ENCODE measurements at places on chromosomes 2 and 18.

GRCh38 chr2:170812710-170813600, 3.7 kb upstream of the GAD1 start:
- no peak for DNase-seq

DNA sequence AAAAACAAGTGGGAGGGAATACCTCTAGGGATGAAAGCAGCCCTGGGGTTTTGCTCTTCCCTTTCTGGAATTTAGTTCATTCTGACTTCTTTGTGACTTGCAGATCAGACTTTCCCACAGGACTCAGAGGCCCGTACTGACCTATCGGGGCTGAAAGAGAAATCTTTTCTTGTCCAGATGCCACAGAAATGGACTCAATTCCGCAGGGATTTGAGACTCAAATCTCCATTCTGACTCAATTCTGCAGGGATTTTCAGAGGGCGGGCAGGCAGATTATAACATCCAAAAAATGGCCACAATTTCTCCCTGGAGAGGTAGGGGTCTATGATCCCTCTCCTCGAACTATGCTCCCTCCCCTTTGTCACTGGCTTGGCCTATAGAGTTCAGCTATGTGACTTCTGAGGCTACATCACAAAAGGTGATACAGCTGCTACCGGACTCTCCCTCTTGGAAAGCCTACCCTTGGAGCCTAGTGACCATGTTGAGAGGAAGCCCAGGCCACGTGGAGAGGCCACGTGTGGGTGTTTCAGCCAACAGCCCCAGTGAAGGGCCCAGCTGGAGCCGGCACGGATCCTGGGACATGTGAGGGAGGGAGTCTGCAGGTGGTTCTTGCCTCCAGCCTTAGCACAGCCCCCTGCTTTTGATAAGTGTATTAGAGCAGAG, 4.8 kb upstream of the EFHD1 start:
- no peak for DNase-seq

DNA sequence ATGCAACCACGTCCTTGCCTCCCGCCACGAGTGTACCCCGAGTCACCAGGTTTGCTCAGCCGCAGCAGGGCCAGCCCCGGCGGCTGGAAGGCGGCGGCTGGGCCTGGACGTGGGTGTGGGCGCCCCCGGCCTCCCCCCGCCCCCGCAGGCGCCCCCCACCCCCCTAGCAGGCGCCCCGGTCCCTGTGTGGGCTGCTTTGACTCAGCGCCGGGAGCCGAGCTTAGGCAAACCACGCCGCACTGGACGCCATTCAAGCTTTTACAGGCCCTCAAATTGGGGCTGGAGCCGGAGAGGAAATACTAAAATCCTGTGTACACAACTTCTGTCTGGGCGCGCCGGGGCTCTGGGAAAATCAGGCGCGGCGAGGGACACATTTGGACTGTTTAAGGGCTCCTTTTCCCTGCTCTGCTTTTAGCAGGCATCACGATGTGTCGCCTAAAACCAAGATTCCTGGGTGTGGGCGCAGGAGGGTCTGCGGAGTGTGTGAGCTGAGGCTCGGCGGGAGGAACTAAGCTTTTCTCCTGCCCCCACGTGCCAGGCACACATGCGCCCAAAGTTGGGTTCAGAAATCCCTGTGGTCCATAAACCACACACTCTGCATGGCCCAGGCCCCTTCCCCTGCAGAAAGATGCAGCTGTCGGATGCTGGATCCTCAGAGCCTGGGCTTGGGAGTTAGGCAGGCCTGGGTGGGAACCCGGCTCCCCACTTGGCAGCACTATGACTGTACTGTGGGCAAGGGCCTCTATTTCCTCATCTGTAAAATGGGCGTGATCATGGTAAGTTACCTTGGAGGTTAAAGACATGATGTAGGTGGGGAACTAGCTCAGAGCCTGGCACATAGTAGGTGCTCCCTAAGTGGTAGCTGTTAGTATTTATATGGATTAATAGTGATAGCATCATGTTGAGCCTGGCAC, 57.6 kb downstream of the ATOH8 start:
- no peak for DNase-seq

DNA sequence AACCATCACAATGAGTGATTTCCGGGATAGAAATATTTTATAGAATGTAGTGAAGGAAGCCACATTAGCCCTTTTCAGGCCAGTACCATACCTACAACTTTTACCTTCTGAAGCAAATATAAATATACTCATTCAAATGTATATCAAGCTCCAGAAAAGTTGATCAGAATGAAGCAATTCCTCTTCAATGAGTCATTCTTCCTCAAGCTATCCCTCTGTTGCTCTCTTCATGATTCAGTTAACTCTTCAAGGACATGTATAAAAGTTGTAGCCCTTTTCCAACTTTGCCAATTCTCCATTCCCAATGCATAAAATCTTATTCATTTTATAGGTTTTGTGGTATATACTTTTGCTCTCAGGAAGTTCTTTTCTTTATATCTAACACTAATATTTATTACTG, 242.1 kb upstream of the RGPD4 start:
- DNase-seq, result no peak

DNA sequence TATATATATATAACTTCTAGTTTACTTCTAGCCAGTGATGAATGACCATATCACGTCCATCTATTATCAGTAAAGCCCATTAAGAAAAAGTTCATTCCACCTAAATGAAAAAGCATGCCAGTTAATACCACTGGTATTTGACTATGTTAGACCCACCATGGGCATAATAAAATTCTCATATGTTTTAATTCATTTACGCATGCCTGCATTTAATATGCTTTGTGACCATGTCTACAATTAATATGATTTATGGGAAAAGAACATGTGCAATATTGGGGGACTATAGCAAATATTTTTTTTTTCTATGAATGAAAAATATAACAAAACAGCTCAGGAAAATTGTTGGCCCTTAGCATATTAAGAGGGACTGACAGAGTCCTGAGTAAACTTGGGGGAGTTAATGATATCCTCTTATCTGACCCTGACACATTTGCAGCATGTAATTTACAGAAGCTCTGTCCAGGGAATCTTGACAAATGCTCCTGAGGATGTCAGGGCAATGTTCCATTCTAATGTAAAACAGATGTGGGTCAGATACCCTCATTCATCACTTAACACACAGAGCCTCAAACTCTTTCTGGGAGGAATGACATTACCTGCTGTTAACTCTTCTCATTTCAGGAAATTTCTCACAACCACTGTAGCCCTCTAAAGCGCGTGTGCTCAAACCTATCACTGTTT, 90.6 kb downstream of the PAX3 start:
- DNase-seq, result no peak

- DNase-seq, result no peak
Measured at GRCh38 chr2:222709191-222709891, 37.9 kb downstream of the MOGAT1 start.

DNA sequence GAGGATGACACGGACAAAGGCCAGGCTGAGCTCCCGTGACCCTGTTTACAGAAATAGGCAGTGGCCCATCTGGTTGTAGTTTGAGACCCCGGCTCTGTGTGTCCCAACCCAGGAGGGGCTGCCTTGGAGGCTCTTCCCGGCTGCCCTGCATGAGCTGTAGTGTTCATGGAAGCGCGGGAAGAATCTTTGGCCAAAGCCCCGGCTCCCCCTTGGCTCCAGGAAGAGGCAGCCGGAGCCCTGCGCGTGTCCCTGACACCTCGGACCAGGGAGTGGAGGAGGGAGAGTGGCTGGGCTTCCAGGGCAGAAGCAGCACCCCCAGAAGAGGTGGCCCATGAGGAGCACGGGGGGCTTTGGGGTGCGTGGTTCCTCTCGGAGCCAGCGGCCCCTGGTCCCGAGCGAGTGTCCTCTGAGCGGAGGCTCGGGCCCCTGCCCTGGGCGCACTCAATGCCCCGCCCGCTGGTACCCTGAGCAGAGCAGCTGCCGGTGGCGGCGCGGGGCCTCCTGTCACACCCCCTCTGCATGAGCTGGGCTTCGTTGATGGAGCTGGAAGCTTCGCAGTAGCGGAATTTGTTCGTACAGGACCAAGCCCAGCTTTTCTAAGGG, 21.7 kb downstream of the GPR35 start:
- no peak for DNase-seq

DNA sequence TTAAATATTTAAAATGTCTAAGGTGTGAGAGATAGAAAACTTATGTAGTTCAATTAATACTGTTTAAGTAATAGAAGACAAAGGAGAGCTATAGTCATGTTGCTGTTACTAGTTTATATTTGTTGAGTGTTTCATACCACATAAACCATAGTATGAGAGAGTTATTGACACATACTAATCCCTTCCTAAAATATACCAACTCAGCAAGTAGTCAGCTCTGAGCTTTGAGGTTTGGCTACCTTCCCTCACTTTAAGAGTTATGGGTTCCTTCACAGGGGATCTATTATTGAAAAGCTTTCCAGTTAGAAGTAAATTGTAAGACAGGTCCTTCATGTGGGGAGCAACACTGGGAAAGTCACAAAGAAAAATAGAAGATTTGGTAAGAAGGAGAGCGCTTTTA, 701.6 kb upstream of the ZEB2 start:
- DNase-seq, result no peak

- DNase-seq, result no peak
Measured at GRCh38 chr2:29012211-29012681, 31.1 kb downstream of the TOGARAM2 start.

- DNase-seq, result no peak
Measured at GRCh38 chr2:36458106-36458505, 102.5 kb downstream of the CRIM1 start.

All from activated naive CD4-positive, alpha-beta T cell (primary cell).